Osteocyte (in vitro differentiated cells): ENCODE measurements at places on chromosomes 3 and 15.
A peak's percentile ranks its signal among the peaks of the same experiment; 100 is the strongest.

GRCh38 chr3:23845326-23846216 is 39.8 kb downstream of the UBE2E1 start:
- no peak for DNase-seq

DNA sequence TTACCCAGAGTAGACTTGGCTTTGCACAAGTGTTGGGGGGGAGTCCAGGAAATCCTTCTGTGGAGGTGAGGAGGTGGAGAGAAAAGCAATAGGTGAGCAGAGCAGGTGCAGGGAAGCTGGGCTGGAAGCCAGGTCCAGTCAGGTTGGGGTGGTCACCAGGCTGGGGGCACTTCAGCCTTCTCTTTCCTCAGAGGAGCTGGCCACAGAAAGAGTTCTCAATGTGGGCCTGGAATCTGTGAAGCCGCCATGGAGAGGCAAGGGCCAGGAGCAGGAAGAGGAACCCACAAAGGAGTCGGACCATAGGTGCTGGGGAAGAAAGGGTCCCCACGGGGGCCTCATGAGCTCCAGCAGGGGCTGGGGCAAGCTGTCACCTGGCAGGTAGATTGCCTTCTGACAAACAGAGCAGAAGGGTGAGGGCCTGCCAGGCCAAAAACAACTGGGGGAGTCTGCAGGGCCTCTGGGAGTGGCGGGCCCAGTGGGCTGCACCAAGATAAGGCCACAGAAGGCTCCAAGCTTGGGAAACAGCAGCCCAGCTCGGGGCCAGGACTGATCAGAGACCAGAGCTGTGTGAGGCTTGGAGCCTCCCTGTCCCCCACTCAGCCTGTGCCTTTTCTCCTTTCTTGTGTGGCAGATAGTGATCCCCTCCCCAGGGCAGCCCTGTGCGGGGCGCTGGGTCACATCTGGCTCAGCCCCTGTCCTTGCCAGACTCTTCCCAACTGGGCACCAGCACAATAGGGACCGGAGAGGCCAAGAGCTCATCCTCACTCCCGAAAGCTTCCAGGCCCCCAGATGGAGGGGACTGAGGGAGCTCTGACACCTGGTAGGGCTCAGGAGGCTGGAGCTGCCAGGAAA is 53.0 kb upstream of the FGD5 start:
- peak; percentile 77 for DNase-seq

GRCh38 chr3:20041197-20041780 is 1.0 kb downstream of the KAT2B start:
- DNase-seq: peak; percentile 85

DNA sequence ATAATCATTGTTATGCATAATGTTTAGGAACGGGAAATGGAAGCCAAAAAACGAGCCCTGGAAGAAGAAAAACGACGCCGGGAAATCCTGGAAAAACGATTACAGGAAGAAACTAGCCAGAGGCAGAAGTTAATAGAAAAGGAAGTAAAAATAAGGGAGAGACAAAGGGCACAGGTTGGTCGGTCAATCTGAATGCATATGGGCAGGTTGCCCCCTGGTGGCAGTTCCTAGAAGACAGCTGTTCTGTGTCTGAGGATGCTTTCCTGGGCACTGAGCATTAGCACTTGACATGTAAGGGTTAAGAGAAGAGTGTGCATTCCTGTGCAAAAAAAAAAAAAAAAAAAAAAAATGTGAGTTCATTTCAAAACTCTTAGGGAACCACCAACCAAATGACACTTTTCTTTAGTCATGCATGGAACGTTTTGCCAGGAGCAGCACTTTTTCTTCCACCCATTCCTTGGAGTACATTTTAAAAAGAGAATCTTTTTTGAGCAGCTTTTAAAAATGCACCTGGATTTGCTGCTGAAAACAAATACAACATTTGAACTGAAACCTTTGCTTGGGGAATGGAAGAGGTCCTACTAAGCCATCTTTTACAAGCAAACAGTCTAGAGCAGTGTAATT is 11.1 kb upstream of the ABHD10 start:
- DNase-seq: peak; percentile 90

DNA sequence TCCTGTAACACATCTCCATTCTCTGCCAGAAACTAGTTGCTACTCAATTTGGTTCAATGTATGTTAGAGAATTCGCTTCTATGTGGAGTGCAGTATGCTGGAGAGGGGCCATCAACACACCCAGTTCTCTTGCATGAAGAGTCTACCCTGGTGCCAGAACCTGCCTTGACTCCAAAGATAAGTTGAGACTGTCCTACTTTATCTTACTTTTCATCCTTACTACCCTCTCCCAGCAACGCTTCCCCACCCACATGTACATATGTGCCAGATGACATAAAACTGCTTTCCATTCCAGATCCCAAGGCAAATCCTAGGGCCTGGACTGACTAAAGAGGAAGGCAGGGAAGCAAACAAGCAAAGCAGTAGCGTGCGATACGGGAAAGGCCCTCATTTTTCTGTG is 442.6 kb upstream of the THRB start:
- no peak for DNase-seq

GRCh38 chr3:150377601-150378300 is 30.3 kb upstream of the TSC22D2 start:
- no peak for DNase-seq

GRCh38 chr3:73490453-73491286 is 134.1 kb downstream of the PDZRN3 start:
- DNase-seq: no peak

DNA sequence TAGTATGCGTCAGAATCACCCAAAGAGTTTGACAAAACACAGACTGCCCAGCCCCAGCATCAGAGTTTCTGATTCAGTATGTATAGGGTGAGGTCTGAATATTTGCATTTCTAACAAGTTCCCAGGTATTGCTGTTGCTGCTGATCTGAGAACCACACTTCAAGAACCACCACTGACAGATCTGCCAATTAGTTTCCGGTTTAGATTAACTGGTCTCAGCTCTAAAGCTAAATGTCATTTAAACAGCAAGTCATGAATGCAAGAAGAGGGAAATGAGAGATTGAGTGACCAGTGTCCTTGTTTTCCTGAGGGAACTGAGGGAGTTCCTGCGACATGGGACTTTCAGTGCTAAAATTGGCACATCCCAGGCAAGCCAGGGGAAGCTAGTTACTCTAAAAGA is 305.0 kb downstream of the ZNF385D start:
- no peak for DNase-seq

DNA sequence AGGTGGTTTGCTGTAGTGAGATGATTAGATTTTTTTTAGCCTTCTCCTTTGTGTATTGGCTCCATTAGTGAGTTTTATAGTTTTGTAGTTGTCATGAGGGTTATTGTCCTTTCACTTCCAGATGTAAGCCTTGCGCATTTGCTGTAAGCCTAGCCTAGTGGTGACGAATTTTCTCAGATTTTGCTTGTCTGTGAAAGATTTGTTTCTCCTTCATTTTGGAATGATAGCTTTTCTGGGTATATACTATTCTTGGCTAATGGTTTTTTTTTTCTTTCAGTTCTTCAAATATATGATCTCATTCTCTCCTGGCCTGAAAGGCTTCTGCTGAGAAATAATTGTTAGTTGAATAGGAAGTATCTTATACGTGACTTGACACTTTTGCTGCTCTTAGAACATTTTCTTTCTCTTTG is 166.5 kb upstream of the THRB start:
- no peak for DNase-seq

GRCh38 chr3:49840388-49840787 is 16.0 kb downstream of the TRAIP start:
- no peak for DNase-seq

GRCh38 chr15:90030376-90030775 is 29.3 kb downstream of the ZNF710 start:
- no peak for DNase-seq

GRCh38 chr3:179322286-179323196 is at the start of gene ZNF639:
Gene ZNF639, plus strand, starts transcription at chr3:179323031. Its CDS starts 5,263 bp downstream, at chr3:179328294.
- DNase-seq: peak; percentile 95

DNA sequence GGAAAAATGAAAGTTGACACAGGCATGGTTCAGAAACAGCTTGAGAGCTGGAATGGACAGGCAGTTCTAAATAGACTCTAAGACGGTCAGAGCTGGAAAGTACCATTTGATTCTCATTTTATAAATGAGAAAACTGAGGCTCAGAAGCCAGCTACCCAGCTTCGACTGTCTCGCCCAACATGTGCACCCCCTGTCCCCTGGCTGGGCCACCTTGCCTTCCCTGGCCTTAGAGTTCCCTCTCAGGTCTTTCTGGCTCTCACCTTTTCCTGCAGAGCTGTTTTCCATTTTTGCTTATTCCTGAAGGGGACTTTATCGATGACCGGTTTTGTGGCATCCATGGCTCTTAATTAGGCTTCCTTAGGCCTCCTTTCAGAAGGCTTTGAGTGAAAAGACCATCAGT is 17.3 kb upstream of the DOCK3 start:
- no peak for DNase-seq

- no peak for DNase-seq
These were observed 1029.2 kb downstream of the OTOL1 start for GRCh38 chr3:162525771-162526170.

DNA sequence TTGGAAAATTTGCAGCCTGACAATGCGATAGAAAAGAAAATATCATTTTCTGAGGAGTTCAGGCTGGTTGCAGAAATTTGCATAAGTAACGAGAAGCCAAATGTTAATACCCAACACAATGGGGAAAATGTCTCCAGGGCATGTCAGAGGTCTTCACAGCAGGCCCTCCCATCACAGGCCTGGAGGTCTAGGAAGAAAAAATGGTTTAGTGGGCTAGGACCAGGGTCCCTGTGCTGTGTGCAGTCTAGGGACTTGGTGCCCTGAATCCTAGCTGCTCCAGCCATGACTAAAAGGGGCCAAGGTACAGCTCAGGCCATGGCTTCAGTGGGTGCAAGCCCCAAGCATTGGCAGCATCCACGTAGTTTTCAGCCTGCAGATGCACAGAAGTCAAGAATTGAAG is 14.5 kb upstream of the AP4E1 start:
- no peak for DNase-seq

DNA sequence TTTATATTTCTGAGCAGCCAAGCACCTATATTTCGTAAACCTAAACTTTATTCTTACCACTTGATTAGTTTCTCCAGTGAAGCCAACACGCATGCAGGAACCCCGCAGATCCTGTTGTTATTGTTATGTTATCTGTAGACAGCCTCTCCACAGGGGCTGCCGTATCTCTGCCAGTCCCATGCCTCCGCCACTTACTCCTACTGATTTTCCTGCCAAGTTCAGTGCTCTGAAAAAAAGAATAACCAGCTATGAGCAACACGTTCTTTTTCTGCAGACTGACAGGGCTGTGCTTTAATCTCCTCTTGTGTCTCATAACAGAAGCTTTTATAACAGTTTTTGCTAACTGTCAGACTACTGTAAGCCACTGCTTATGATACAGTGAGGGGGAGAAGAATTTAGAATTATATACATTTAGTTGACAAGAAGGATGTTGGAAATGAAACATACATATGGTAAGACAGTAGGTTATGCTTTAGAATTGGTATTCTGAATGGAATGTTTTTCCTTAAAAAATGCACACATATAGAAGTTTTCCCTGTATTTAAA is 347.4 kb downstream of the SI start:
- no peak for DNase-seq

- DNase-seq: no peak
These were observed 21.3 kb downstream of the KIF9 start for GRCh38 chr3:47261301-47261700.

DNA sequence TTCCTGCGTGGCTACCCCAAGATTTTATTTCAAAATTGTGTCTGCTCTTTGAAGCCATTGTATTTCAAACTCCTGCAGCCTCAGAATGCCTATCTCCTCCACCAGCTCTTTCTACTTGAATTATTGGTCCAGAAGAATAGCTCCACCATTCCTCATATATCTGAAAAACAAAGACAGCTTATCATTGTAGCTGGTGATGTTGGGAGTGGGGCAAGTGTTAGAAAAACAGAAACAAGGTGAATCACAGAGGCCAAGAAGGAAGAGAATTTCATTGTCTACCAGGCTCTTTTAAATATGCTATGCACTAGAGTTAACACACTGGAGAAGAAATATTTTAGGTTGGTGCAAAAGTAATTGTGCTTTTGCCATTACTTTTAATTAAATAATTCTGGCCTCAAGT is 307.9 kb upstream of the ROPN1 start:
- no peak for DNase-seq

DNA sequence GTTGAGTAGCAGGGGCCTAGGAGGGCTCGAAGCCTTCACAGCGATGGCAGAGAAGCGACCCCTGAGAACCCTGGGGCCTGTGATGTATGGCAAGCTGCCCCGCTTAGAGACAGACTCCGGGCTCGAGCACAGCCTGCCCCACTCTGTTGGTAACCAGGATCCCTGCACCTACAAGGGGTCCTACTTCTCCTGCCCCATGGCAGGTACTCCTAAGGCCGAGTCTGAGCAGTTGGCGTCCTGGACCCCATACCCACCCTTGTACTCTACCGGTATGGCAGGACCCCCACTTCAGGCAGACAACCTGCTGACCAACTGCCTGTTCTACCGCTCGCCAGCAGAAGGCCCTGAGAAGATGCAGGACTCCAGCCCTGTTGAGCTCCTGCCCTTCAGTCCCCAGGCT is 4.3 kb downstream of the C15orf39 start:
- no peak for DNase-seq

DNA sequence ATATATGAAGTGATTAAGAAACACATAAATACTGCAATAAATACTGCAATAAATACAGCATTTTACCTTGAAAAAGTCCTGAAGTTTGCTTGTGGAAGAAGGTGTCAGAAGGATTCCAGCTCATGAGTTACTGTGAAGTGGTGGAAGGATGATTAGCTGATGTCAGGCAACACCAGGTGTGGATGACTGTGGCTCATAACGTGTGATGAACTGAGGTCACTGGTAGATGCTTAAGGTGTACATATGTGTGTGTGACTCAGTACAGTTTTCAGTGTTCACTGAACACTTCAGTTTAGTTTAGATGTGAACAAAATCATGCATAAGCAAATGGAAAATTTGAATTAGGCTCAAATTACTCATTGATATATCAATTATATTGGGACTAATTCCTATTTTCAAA is 1045.0 kb downstream of the NTRK3 start:
- DNase-seq: no peak

- no peak for DNase-seq
These were observed 307.8 kb upstream of the TPRG1 start for GRCh38 chr3:188863999-188864406.

DNA sequence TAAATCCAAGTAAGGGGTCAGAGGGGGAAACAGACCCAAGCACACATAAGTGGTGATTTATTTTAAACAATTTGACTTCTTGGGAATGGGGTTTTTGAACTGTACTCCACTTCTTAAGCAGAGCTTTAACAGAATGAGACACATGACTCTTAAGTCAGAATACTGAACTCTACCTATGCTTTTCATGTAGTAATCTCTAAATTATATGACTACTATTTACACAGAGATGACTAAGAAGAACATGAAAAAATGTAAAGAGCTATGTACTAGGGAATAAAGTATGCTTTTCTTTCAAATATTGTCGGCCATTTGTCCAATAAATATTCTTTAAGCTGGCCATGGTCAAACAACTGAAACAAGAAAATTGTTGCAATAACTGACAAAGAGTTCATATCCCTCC is 35.2 kb downstream of the TRANK1 start:
- no peak for DNase-seq

DNA sequence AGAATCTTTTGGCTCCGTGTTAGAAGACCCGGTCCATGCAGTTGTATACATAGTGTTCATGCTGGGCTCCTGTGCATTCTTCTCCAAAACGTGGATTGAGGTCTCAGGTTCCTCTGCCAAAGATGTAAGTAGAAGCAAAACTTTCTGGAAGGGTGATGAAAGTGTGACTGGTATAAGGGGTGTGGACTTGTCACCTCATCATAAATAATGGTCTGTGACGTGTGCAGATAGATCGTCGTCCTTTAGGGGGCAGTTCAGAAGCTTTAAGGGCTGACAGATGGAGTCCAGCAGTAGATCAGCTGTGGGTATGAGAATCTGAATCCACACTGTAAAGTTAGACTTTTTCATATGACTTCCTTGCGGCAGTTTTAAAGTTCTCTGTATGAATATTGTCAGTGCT is 15.3 kb downstream of the SEC61A1 start:
- DNase-seq: no peak

- no peak for DNase-seq
These were observed 140.7 kb upstream of the MEF2A start for GRCh38 chr15:99424978-99425656.
